SHP77 treated with DMSO at 0.1 percent for 48 hours (cell line): ENCODE measurements at places on chromosomes 11 and 22.

GRCh38 chr22:35072925-35073324, 7.0 kb downstream of the ISX start:
- DNase-seq, result no peak

DNA sequence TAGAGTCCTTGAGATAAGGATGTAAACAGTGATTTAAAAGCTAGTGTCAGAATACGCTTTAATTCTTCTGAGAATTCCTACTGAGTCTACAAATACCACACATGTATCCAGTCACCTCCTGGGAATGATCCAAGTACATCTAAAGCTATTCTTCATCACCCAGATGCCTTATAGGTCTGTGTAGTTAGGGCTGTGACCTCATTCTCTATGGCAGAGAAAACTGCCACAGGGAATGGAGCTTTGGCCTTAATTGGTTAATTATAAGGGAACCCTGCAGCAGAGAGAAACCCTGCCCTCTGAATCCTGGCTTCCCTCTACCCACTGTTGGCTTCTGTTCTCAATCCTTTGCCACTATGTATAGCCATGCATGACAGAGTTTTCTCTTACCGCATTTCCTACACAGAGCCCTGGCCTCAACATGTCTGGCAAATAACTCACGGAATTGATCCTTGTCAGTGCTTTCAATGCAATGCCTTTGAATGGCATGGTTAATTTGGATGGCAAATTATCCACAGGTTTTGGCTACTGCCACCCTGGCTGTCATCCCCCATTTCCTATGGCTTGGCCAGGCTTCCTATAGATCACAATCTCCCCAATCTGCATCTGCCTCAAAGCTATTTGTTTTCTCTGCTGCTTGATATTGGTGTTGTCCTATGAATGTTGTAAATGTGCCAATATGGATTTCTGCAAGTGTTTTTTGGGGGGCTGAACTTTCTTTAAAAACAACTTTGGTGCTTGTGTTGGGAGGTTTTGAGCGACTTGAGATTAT, 2.9 kb downstream of the DIXDC1 start:
- no peak for DNase-seq

GRCh38 chr22:43853328-43853931, 8.9 kb downstream of the SULT4A1 start:
- no peak for DNase-seq

DNA sequence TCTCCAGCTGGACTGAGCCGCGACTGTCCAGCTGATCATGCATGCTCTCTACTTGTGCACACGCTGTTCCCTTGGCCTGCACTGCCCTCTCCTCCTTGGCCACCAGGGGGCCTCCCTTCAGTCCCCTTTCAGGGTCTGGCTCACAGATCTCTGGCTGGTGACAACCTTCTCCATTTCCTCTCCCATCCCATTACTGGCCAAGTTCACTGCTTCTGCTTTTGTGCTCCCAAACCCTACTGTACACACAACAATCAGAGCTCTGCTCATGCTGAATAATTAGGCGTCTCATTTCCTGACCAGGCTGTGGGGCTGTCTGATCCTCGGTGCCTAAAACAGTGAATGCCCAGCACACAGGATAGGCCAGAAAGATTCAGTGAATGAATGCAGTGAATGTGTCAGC, 224.0 kb upstream of the NARS2 start:
- DNase-seq, result peak; percentile 61

DNA sequence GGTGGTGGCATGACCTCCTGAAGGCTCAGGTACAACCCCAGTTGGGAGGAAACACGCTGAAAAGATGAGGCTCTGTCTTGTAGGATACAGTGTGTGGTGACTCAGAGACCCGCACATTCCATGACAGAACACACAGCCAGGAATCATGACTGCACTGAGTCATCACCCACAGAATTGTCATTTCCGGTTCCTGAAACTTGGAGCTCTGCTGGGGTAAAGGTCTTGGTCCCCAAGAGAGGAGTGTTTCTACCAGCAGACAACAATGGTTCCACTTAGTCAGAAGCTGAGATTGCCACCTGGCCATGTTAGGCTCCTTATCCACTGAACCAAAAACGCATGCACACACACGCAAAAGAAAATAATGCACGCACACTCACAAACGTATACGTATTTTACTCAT, 31.5 kb upstream of the CYB5R3 start:
- no peak for DNase-seq

DNA sequence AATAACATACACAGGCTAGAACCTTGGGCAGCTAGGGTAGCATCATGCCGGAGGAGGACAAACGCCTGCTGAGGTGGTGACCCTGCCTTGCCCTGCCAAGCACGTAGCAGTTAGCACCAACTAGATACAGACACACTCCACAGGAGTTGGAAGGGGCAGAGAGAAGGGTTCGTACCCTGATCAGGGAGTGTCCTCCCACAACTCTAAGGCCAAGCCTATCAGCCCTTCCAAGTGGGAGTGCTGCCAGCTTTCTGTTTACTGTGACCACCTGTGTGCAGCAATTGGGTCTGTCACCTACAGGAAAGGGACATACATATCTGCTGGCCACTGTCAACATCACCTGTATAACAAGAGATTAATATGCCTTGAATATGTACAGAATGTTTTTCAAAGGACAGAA, 1.9 kb upstream of the THAP7 start:
- DNase-seq, result peak; percentile 22
